ENCODE measurements at places on chromosomes 7 and 10.

GRCh38 chr10:59865101-59865500 lies 41.3 kb downstream of the CCDC6 start:
- no peak for DNase-seq

GRCh38 chr10:88537322-88537721 lies 45.8 kb downstream of the RNLS start:
- DNase-seq: no peak

GRCh38 chr10:102083541-102083940 lies 18.4 kb downstream of the HPS6 start:
- no peak for DNase-seq

GRCh38 chr7:35520810-35521625 lies 173.9 kb downstream of the HERPUD2 start:
- DNase-seq: no peak

DNA sequence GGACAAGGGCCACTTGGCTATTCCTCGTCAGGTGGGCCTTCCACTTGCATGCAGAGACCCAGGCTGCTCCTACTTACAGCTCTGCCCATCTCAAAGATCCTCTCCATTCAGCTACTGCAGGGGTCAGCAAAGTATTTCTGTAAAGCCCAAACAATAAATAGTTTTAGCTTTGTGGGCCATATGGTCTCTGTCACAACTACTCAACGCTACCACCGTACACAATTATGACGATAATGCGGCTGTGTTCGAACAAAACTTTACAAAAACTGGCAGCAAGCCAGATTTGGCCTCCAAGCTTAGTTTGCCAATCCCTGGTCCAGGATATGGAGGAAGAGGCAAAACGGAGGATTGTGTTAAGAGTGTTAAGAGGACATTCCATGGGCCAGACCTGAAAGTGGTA lies 12.8 kb downstream of the RAB11FIP2 start:
- DNase-seq: no peak

DNA sequence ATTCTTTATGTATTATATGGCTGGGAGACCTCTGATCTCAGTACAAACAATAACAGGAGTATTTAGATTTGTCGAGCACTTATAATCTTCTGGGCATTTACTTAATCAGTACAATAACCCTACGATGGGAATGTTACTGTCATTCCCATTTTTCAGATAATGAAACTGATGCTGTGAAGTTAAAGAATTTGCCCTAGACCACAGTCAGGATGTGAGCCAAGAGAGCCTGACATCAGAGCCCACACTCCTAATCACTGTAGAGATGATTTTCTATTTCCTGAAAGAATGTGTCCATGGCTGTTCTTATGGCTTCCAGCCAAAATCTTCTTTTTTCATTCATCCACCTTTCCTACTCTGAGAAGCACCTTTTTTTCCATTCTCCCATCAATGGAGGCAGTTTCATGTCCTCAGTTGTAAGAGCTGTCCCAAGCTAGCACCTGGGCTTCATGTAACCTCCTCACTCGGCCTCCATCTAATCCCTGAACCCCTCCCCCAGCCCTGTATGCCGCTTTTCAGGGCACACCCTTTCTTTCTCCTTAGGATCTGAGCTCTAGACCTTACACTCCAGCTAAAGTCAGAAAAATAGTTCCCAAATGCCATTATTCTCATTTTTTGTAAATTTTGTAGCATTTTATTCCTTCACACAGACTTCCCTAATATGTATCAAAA lies 12.2 kb upstream of the CAV1 start:
- DNase-seq: no peak

DNA sequence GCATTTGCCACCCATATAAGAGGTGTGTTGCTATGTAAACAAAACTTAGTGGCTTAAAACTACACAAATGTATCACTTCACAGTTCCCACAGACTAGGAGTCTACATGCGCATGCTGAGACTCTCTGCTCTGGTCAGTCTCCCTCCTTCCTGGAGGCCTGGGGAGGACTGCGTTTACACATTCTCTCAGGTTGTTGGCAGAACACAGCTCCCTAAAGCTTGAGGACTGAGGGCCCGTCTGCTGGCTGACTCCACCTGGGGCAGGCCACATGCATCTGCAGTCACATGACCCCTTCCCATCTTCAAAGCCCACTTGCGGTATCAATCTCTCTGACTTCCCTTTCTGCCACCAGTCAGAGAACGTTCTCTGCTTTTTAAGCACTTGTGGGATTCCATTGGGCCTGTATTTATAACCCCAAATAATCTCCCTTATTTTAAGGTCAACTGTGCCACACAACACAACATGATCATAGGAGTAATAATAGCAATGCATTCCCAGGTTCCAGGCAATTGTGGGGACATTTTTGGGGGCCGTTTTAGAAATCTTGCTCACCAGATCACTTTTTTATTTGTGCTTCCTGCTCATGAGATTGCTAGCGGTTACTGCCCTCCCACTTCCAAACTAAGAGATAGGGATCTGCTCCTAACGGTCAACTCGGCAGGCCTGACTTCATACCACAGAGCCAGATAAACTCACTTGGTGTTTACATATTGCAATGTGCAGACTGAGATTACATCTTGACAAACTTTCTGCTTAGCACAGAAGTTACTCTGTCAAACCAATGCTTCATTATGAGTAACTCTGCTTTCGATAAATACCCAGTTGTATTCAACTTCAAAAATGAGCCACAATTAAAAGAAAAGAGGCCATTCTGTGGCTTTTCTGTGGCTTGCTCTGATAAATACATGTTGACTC lies 96.3 kb downstream of the ALOX5 start:
- no peak for DNase-seq

GRCh38 chr7:36931892-36932291 lies 207.6 kb upstream of the AOAH start:
- no peak for DNase-seq

- no peak for DNase-seq
Measured at GRCh38 chr7:155361346-155361680, 63.6 kb downstream of the INSIG1 start.

- no peak for DNase-seq
Measured at GRCh38 chr10:18501198-18501597, 150.2 kb downstream of the NSUN6 start.

DNA sequence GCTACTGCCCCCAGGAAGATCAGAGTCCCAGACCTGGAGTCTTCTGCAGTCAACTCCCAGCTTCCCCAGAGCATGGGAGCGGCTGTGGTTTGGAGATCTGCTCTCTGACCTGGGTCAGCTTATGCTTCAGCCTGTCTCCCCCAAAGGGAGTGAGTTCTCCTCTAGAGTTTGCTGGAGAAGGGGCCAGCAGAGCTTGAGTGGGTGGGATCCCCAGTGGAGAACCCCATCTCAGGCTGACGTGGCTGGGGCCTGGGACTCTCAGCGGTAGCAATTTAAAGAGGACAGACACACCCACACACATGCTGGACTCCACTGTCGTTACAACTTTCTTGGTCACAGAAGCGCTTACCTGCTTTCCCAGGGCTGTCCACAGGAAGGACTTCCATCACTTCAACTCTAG lies 6.3 kb downstream of the UNC5B start:
- DNase-seq: no peak

- DNase-seq: no peak
Measured at GRCh38 chr10:22305721-22306120, 10.5 kb upstream of the COMMD3 start.

DNA sequence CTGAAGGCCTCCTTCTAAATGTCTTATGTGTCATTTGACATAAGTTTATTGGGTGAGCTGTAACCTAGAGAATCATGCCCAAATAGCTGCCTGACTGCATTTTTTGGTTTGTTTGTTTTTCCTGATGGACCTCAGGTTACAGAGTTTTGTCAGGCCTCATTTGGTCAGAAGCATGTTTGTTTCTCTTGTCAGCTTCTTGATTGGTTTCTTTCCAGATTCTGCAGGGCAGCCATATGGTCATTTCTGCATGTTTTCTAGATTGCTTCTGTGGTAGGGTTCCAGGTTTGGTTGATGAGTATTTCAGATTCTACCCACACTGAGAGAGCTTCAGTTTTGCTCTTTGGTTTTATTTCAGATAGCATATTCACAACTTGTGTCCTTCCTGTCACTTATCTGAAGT lies 28.0 kb downstream of the GLCCI1 start:
- DNase-seq: no peak

- no peak for DNase-seq
Measured at GRCh38 chr7:108375668-108376067, 80.6 kb downstream of the NRCAM start.

- no peak for DNase-seq
Measured at GRCh38 chr7:12759151-12759550, 71.7 kb downstream of the ARL4A start.

DNA sequence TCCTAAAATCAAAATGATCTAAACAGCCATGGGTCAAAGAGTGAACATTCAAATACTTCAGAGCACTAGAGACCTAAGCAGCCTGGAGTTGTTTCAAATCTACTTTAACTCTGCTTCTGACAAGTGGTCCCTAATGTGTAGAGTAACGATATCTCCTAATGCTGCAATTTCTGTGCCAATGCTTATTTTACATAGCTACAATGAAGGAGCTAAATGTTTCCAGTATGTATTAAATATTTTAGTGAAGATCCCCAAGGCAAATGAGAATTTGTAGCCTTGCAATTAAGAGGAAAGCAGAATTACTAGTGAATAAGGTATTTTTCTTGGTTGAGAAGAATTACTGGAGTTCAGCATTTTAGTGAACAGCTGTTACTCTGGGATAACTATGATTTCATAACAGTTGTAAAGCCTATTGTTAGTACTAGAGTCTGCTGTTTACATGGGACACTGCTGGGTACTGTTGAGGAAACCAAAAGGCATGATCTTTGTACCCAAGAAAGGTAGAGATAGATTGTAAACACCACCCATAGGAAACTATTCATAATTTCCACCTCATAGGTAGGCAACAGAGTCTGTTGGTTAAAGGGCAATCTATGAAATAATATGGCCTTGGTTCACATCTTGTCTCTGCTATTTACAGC lies 271.9 kb downstream of the PLXDC2 start:
- DNase-seq: no peak

- DNase-seq: no peak
Measured at GRCh38 chr7:148898845-148899484, 14.9 kb upstream of the EZH2 start.

DNA sequence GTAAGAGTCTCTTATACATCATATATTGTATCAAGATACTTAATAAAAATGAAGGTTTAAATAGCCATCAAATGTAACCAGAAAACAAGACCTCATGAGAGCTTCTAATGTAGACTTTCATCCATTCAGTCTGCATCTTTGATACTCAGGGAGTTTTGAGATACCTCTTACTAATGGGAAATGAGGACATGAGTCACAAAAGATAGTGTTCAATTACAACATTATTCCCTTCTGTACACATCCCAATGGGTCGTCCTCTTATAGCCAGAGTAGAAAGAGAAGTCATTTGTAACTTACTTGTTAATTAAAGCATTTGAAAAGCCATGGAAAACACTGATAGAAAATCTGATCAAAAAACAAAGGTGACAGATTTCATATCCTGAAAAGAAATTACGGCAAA lies 19.4 kb downstream of the SHTN1 start:
- DNase-seq: no peak

- no peak for DNase-seq
Measured at GRCh38 chr10:28719789-28720436, 42.6 kb downstream of the BAMBI start.

DNA sequence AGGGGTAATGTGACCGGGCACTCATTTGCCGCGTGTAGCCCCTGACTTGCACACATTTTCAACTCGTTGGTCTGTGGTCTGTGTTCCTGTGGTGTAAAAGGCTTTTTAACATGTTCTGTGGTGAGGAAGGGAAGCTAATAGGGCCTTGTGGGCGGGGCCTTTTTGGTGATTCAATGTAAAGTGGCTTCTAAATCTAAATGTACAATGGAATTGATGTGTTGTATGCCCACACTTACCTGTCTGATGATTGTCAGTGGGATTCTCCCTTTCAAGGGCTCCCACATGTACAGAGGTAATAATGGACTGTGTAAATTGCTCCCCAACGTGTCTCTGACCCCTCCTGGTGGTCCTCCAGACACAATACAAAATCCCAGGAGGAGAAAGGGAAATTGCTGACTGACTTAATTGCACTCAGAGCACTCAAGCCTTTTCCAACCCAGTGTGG lies 43.1 kb upstream of the GATAD1 start:
- no peak for DNase-seq

DNA sequence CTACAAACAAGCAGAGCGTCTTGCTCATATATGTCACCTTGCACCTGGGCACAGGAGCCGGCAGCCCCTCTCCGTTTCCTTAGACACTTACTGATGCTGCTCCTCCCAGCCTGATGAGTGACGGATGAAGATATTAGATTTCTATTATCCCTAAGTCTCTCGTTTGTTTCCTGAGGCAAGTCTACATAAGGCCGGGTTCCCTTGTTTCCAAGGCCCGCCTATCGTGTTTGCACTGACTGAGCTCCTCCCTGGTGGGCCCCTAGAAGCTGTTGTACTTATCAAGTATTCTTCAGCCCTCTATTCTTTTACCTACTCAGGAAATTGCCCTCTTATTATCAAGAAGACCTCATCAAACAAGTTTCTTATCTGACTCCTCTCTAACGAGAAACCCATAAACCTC lies 18.5 kb downstream of the SH3PXD2A start:
- no peak for DNase-seq

DNA sequence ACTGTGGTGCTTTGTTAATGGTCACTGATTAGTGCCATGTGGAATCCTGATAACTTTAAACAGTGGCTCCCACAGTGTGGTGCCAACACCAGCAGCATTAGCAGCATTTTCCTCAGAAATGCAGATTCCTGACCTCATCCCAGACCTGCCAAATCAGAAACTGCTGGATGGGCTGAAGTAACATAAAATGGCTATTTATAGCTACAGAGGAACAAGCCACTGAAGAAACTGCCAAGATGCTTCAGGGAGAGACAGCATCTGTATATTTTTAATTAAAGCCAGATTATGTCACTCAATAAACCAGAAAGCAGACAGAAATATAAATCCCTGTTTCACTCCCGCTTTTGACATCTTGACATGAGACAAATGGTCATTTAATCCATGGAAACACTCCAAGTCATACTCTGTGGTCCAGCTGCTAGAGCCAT lies 178.5 kb downstream of the AMPH start:
- no peak for DNase-seq

GRCh38 chr10:71300555-71301370 lies 18.3 kb upstream of the SLC29A3 start:
- no peak for DNase-seq

GRCh38 chr7:136403591-136403990 lies 426.4 kb upstream of the MTPN start:
- DNase-seq: no peak

GRCh38 chr7:99267481-99267840 lies 5.2 kb upstream of the MYH16 start:
- no peak for DNase-seq

- DNase-seq: no peak
Measured at GRCh38 chr10:114881417-114881816, 56.6 kb upstream of the TRUB1 start.
